ENCODE measurements at places on chromosomes 11 and 22.

DNA sequence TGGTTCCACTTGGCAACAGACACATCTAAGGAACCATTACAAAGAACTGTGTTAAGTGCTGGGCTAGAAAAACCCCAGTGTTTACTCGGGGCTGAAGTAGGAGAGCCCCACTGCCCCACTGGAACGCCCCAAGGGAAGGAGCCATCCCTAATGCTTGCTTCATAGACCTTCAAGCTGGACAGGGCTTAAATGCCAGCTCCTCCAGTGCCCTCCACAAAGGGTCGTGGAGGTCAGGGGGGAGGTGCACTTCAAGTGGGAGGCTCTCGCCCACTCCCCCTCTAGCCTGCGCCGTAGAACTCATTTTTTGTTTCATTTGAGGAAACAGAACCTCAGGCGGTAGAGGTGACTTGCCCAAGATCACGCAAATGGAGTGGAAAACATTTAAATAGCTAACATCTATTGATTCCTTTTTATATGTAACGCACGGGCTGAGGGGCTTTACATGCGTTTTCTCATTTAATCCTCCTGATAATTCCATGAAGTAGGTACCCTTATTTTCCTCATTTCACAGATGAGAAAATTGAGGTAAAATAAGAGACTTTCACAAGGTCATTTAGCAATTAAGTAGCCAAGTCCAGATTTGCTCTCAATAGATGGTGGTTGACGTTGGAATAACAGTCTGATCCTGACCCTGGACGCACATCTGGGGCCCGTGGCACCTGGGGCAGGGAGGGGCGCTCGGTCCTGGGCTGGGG, 545 bp upstream of the ZDHHC13 start:
- no peak for DNase-seq

GRCh38 chr11:45872651-45873356, 12.6 kb upstream of the MAPK8IP1 start:
- DNase-seq: peak; percentile 63

GRCh38 chr11:35994421-35994820, 50.6 kb downstream of the LDLRAD3 start:
- DNase-seq: no peak

DNA sequence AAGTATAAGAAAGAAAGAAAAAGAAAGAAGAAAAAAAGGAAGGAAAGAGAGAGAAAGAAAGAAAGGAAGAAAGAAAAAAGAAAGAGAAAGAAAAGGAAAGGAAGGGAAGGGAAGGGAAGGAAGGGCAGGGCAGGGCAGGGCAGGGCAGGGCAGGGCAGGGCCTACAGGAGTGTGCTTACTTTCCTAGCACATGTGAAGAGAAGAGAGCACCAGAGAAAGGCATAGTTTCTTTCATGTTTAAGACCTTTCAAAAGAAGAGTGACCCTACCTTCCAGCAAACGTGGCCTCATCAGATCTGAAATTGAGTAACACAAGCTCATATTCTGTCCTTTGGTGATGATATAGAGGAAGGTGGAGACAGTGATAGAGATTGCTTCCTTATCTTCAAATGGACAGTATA, 899.3 kb upstream of the RAG2 start:
- no peak for DNase-seq

DNA sequence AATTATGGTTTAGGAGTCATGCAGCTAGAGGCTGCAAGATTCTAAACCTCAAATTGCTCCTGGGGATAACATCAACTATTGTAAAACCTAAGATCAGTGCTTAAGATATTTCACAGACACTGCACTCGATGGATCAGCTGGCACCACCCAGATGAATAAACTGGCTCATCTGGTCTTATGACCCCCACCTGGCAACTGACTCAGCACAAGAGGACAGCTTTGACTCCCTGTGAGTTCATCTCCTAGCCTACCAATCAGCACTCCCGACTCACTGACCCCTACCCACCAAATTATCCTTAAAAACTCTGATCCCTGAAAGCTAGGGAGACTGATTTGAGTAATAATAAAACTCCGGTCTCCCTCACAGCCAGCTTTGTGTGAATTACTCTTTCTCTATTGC, 782 bp upstream of the TTC12 start:
- DNase-seq: no peak

GRCh38 chr11:117717485-117718314, 79.3 kb downstream of the DSCAML1 start:
- DNase-seq: peak; percentile 54

GRCh38 chr11:16984229-16984628, 30.0 kb downstream of the PLEKHA7 start:
- no peak for DNase-seq

DNA sequence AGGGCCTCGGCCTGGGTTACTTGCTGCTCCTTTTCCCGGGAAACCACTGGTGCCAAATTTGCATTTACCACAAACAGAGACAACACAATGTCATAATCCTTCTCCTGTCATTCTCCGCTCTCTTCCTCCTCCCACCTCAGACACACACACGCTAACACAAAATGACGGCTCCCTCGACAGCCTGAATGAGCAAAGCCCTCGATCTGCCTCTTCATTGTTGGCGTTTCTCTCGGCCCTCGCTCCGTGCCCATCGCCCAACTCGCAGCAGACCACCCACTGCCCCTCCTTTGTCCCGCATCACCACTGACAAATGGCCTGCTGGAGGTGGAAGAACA, 12.5 kb upstream of the TCF20 start:
- DNase-seq: no peak

- no peak for DNase-seq
Observed at GRCh38 chr22:26502688-26503561, 9.3 kb downstream of the TFIP11 start.

DNA sequence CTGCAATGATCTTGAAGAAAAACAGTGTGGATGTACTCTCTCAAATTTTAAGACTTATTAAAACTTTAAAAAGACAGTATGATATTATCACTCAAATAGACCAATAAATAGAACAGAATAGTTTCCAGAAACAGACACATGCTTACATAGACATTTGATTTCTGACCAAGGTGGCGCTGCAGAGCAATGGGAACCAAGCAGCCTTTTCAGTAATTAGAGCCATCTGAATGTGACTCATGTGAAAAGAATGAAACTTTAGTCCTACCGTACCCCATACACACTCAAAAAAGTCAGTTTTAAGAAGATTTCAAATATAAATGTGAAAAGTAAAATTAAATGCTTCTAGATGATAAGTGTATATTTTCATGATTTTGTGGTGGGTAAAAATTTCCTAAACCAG, 74.2 kb upstream of the MS4A8 start:
- DNase-seq: no peak

- no peak for DNase-seq
Observed at GRCh38 chr11:532986-533585, 2.3 kb downstream of the HRAS start.

- no peak for DNase-seq
Observed at GRCh38 chr22:21450858-21451353, 16.3 kb upstream of the TMEM191C start.
